ENCODE measurements at places on chromosomes 5 and 9. TPM values are rescaled to one million over a fixed set of nuclear protein-coding genes. Genes with fewer than 3 reads are reported as not detected.
A peak's percentile ranks its signal among the peaks of the same experiment; 100 is the strongest.

DNA sequence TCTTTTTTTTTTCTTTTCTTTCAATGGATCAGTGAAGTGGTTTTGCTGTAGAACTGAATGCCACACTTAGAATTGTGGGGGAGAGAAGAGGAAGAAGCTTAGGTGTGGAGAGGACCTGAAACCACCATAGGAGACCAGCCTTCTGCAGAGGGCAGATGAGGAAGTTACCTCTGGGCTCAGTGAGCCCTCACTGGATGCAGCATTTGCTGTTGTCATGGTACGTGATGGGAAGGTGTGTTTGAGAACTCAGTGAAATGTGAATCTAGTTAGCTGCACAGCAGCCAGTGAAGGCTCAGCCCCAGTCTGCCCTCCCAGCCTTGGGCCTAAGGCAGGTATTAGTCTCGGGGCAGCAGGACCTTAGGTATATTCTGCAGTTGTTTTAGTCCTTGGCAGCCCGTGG, 17.5 kb downstream of the CYFIP2 start:
- DNase-seq, result no peak

Gene NUTM2F
- total RNA-seq, result not detected

- no peak for DNase-seq
These were observed 14.5 kb upstream of the NTNG2 start for GRCh38 chr9:132147331-132147730.

DNA sequence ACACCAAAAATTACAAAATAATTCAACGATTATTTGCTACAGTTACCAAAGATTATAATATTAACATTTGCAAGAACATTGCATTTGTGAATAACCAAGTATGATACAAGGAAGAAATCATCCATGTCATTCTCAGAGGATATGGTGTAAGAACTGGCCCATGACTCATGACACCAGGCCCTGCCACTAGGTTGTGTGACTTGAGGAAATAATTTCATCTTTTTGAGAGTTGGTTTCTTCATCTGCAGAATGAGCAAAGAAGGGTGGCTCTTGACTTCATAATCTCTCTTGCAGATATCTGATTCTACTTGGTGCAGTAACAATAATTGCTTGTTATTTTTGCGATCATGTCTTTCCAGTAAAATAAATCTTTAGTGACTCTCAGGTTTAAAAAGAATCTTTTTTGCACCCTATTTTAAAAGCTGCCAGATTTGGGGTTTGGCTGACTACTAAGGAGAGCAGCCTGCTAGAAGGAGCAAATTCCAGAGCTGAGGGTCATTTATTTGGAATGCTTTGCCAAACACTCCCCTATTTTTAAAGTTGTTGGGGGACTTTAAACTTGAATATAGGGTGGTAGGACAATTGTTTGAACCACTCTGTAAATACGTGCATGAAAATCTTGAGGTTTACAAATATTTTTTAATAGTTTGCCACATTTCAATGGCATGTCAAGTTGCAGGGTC, 23.5 kb downstream of the ITGA1 start:
- no peak for DNase-seq

Gene MYMK
- total RNA-seq, result 1.2 TPM

DNA sequence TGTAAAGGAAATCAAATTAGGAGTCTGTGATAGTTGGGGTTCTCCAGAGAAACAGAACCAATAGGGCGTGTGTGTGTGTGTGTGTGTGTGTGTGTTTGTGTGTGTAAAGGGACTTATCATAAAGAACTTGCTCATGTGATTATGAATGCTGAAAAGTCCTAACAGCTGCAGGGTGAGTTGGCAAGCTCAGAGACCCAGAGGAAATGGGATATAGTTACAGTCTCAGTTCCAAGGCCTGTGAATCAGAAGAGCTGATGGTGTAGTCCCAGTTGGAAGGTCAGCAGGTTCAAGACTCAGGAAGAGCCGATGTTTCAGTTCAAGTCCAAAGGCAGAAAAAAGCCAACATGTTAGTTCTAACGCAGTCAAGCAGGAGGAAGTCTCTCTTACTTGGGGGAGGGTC, 214.2 kb downstream of the ELAVL2 start:
- DNase-seq, result no peak

Gene MAPKAP1
- total RNA-seq, result 61.4 TPM

GRCh38 chr5:82885627-82886389, 191.4 kb downstream of the TMEM167A start:
- peak; percentile 18 for DNase-seq

Gene GABRA6
- not detected for total RNA-seq

DNA sequence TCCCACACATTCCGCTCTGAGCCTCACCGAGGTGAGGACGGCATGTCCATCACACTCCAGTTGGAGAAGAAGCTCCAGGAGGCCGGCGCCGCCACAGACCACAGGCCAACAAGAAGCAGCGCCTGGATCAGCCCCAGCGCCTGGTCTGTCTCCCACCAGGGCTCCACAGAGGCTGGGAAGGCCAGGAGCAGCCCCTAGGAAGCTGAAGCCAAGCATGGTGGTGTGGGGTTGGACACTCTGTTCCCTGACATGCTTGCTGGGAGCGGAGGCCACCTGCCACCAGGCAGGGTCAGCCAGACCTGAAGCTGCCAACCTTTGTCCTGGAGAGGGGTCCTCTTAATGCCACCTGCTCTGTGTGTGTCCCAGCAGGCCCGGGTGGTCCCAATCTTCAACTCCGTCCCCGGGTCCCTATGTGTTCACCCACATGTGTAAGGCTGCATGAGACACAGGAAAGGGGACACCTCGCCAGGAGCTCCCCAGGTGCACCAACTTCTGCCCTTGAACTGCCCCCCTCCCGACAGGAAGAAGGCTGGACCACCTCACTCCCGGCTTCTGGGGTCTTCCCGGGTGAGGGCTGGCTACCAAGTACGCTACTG, 140.1 kb upstream of the PPP1R26 start:
- DNase-seq, result no peak

GRCh38 chr5:58276431-58276830, 183.5 kb downstream of the PLK2 start:
- DNase-seq, result no peak

Gene STXBP1
- 13.7 TPM for total RNA-seq

Gene POU5F2
- 10.5 TPM for total RNA-seq

DNA sequence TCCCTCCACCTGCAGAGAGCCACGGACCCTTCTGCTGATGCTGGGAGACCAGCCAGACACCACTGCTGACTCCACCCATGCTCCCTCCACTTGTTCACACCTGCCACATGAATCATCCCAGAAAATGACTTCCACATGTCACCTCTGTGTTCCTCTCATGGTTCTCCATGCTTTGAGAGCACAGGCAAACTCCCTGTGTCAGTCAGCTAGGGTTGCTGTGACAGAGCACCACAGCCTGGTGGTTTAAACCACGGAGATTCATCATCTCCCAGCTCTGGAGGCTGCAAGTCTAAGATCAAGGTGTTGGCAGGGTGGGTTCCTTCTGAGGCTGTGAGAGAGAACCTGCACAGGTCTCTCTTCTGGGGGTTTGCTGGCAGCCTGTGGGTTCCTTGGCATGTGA, 381.4 kb downstream of the GADD45G start:
- DNase-seq, result no peak

DNA sequence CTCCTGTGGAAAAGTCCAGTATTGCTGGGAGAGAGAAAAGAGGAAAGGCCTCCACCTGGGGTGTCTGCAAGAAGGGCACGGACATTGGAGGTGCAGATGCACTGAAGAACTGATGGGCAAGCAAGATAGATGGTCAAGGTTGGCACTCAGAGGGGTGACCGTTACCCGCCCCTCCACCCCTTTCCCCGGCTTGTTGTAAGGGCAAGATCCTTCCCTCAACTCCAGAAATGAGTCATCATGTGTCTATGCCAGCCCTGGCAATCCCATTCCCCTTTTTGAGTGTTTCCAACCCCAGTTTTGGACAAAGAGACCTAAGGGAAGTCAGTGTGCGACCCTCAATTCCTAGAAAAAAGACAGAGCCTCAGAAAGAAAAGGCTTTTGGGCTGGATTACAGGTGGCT, 34.9 kb upstream of the ATP6V1G1 start:
- no peak for DNase-seq

DNA sequence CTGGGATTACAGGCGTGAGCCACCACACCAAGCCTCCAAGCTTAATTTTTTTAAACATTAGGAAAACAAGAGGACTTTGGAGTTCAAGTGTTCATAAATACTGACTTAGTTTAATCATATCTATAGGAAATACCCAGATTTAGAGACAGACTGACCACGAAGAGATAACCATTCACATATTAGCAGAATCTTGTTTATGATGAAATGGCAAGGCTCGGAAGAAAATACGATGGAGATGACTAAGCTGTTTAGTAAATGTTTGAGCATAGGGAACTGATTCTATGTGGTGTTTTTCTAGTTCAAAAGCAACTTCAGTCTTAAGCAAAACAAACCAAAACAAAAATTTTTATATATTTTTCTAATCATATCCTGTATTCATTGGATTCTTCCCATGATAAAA, 13.5 kb upstream of the TUSC1 start:
- no peak for DNase-seq

DNA sequence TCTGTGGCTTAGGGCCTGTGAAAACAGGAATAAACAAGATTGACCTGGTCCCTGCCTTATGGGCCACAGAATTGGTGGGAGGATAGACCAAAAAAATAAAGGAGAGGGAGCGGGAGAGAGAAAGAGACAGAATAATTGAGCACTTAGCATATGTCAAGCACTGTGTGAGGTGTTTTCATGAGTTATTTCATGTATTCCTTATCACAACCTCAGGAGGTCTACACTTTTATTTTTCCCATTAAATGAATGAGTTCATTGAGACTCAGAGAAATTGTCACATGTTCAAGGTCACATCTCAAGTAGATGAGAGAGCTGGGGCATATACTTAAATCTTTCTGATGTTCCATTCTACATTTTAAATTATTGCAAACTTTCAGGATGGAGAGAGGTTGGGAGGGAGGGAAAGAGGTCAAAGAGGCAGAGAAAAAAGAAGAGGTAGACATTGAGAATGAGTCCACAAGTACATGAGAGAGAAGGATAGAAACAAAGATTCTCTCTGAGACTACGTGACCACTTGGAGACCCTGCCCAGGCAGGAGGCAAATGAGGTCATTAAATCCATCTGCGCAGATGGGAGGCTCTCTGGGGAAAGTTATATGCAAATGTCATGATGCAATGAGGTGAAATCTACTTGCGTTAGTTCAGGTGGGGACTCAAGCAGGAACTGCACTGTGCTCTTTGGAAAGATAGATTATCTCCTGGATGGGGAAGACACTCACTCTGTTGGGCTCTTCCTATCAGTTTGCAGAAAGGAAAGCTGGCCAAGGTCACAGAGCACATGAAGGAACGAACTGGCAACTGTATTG, 241.5 kb downstream of the PAPPA start:
- no peak for DNase-seq

- DNase-seq, result no peak
These were observed 3.1 kb downstream of the RAB14 start for GRCh38 chr9:121198512-121199042.

DNA sequence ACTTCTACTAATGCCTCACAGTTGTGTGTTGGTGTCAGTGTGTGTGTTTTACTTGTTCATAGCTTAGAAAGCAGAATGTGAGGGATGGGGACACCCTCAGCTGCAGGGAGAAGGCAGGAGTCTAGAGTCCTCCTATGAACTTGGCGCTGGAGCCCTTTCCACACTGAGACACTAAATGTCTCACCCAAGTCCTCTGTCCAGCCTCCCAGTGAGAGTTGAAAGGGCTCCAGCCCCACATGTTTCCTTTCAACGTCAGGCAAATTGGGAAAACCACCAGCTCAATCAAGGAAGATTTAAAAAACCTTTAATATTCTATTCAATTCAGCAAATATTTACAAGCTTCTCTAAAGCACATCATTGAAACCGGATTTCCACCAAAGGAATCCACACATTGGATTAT, 167.6 kb upstream of the MSX2 start:
- DNase-seq, result no peak

Gene TERT
- not detected for total RNA-seq

DNA sequence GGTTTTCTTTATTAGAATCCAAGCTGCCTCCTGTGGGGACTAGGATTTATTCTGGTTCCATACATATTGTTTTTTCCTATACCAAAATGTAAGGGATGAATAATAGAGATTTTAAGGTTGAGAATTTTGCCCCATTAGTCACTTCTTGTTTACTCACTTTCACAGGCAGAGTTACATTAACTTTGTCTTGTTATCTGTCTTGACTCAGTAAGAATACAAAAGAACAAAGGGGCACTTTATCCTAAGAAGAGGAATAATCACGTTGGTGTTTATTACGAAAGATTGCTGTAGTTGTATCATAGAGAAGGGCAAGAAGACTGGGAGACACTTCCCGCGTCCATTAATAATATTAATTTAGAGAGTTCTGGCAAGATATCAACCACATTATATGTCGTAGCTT, 599.7 kb upstream of the FTMT start:
- no peak for DNase-seq

- DNase-seq, result peak; percentile 86
These were observed at the start of gene SELENOP for GRCh38 chr5:42811591-42812446. Gene SELENOP (minus strand): TSS chr5:42811892. CDS start chr5:42808353, 3,539 bp downstream.

DNA sequence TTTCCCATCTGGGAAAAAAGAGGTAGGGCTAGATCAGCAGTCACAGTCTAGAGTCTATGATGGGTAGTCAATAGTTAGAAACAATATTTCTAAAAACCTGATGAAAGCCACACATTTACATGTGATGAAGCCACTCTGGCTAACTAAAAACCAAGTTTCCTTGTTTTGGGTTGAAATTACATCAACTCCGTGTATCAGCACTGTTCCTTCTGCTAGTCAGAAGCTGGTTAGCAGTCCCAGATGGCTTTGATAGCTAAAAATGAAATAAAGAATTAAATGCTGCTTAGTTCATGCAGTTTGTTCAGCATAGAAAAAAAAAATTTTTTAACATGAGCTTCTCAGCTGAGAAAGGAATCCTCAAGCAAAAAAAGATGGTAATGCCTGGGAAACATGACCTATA, 136.7 kb downstream of the FAM114A2 start:
- no peak for DNase-seq

DNA sequence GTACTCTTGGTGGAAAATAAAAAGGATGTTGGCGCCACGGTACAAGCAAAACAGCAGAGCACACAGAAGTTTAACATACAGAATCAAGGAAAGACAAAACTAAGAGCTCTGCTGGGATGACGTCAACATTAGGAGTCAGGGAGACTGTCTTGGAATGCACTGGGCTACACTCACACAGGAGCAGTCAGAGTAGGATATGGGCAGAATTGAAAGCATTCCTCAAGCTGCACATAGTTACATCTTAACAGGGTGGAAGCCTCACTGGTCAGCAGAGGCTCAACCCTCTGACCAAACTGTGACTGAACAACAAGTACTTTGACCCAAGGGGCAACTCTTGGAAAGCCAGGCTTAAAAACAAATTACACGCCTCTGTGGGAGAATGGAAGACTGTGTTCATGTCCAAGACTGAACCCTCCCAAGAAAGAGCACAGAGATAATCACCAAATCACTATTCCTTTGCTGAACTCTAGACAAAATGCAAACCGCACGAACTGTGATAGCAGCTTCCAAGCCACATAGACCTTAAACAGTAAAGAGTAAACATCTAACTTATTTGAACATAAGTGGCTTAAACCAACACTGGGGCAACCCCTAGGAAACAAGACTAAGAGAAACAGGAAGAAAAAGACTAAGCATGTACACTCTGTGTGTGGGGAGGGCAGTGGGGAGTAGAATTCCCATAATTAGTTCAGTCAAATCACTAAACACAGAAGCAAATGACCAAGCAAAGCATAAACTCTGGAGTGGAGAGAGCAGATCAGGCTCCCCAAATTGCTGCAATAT, 772.7 kb downstream of the PRELID2 start:
- no peak for DNase-seq

Gene PCDHGB1
- total RNA-seq, result 5.7 TPM

Data from urinary bladder (tissue), 4 donors.